ENCODE measurements at places on chromosomes 5 and 9. TPM values are rescaled to one million over a fixed set of nuclear protein-coding genes. Genes with fewer than 3 reads are reported as not detected.

The TMC1 gene
- total RNA-seq: not detected

The GHR gene
- total RNA-seq: not detected

The FOXI1 gene
- total RNA-seq: not detected

- DNase-seq: no peak
Observed at GRCh38 chr5:136766456-136766855, 401.1 kb upstream of the TRPC7 start.

DNA sequence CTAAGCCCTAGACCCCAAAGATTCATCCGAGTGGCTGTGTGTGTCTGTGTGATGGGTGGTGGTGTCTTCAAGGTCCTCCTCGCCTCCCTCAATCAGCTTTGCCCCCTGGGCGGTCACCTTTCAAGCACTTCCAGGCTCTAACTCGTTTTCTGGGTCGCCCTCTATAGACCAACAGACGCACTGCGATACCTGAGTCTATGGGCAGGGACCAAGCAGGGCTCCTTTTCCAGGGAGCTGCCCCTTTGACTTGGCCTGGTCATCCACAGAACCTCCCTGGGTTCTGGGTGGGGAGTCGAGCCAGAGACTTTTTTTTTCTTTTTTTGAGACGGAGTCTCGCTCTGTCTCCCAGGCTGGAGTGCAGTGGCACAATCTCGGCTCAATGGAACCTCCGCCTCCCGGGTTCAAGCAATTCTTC is 1.1 kb downstream of the SLC27A4 start:
- DNase-seq: peak; percentile 84

DNA sequence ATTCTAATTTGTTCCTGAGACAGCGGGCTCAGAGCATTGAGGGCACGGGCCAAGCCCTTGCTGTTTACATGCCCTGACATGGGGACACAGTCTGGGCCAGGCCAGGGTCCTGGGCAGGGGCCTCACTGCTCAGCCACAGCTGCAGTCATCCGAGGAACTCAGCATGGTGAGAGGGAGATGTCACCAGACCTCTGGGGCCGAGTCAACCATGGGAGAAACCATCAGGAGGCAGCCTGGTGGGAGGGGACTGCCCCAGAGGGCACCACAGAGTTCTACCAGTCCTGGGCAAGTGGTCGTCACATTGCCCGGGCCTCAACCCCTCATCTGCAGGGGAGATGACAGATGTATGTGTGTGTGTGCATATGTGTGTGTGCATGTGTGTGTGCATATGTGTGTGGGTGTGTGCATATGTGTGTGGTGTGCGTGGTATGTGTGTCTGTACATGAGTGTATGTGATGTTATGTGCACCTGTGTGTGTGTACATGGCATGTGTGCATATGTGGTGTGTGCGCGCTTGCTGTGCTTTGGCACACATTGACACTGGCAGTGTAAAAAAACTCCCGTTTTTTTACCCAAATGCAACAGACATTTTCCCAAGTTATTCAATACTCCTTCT is 42.4 kb upstream of the TMEM250 start:
- no peak for DNase-seq

DNA sequence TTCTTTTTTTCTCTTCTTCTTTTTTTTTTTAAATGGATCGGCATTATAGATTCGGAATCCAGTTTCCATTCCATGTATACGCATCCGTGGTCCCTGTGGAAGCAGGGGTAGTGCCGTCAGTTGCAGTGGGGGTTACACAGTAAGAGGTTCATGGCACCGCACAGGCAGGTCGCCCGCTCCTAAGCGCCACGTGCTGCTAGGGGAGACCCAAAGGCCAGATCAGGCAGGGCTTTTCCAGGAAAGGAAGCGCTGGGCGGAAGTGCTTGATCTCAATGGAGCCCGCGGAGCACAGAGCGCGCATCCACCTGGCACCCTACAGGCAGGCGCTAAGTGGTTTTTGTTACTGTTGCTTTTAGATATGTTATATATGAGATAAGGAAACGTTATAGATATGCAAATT is 174.8 kb upstream of the OR13F1 start:
- no peak for DNase-seq

GRCh38 chr5:143165049-143165880 is 238.2 kb downstream of the NR3C1 start:
- no peak for DNase-seq

DNA sequence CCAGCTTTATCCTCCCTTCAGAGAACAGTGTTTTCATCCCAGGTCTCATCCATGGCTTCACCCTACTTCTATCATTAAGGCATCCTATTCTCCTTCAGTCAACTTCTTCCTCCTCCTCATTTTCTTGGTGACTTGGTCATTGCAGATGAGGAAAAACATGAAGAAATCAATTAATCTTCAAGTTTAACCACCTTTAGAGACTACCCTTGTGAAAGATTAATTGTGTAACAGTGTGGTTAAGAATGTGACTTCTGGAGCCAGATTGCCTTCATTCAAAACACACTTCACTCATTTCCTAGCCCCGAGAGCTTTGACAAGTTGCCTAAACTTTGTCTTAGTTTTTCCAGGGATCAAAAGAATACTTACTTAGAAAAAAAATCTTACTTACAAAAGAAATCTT is 110.0 kb downstream of the STK32A start:
- DNase-seq: no peak

- DNase-seq: no peak
Observed at GRCh38 chr9:110329639-110330230, 7.9 kb downstream of the TXNDC8 start.

DNA sequence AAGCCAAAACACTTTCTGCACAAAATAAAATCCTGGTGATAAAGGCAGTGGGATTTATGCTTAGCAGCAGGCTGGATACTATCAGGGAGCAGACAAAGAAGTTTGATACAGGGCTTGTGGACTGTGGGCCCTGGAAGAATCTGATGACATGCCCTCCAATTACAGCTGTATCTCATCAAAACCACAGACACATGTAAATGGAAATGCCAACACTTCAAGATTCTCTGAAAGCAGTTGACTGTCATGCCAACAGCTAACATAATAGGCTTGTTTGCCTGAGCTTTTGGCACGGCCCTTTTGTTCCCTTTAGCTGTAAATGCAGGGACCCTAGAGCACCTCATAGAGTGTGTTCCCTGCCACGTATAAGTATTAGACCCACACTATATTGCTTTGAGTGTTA is 114.4 kb downstream of the STK32A start:
- DNase-seq: no peak

- no peak for DNase-seq
Observed at GRCh38 chr5:34467436-34467835, 188.7 kb upstream of the RAI14 start.

DNA sequence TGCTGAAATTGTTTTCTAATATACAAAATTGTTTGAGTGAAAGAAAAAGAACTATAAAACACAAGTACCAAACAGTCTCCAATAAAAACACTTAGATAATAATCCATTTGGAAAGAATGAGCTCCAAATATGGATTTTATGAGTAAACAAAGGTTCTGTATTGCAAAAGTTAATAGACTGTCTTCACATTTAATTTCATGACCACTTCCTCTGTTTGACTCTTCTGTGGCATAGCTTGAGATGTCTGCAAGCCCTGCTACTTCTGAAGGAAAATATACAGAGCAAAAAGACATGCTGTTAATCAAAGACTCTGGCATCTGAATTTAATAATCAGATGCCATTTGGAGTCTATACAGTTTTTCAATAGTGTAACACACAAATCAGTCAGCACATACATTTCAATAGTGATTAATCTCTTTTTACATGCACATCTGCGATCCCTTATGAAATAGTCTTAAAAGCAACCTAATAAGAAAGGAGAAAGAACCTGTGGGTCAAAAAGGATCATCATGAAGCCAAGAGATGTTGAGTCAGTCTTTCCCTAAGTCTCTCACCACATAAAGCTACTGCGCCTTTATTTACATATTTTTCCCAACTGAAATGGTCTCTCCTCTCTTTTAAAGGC is 165.4 kb upstream of the LHFPL2 start:
- no peak for DNase-seq

DNA sequence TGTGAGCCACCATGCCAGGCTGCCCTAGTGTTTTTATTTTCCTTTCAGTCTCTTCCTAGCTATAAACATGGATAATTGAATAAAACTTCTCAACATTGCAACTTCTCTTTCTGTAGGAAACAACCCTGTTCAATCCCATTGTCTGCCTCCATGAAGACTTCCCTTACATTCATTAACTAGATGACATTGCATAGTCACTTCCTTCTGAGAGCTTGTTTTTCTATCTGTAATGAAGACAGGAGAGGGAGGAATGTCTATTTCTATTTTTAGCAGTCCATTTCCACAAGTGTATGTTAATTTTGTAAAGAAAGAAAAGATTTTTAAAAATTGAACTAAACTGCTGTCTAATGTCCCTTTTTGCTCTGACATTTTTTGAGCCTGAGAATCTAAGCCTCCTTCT is 55.6 kb upstream of the MELK start:
- no peak for DNase-seq

- no peak for DNase-seq
Observed at GRCh38 chr9:104738452-104738851, 9.0 kb upstream of the NIPSNAP3A start.

DNA sequence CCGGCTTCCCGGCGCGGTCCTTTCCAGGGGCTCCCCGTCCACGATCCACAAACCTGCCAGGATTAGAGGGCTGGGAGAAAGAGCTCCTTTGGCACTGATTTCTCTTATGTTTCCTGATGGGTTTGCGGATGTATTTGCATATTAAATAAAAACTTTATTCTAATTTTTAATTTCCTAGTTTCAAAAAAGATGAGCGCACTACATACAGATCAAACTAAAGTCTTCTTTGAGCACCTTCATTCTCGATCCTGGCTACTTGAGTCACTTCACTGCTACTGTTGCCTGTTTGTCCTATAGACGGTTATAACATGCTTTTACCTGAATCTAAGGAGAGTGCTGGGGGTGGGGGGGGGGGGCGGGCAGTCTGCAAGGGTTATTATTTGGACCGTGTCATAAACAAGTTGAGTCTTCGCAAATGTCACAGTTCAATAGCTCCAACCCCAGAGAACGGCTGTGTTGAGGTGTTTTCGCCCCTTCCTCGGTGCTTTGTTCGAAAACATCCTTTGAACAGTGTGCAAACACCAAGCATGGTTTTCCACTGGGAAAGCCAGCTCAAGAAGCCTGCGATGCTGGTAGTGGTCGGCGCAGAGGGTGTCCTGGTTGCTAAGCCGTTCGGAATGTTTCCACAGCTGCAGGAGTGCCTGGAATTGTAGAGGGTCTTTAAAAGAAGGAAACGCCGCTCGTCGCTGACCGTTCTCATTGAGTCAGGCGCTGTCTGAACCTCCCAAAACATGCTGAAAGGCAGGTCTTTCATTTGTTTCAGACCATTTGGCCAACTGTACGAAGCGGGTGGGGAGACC is 1.1 kb upstream of the STK10 start:
- no peak for DNase-seq

The IFNB1 gene
- total RNA-seq: 1.4 TPM

GRCh38 chr9:18360005-18360404 is 113.9 kb upstream of the ADAMTSL1 start:
- DNase-seq: no peak

- no peak for DNase-seq
Observed at GRCh38 chr5:165152058-165152457, 1646.6 kb downstream of the MAT2B start.

- DNase-seq: peak; percentile 76
Observed at GRCh38 chr5:56088967-56089829, 94.4 kb upstream of the IL6ST start.

Measured in activated CD4-positive, alpha-beta T cell treated with anti-CD3 and anti-CD28 coated beads for 36 hours (primary cell).